ENCODE measurements at places on chromosomes 5 and 9.

DNA sequence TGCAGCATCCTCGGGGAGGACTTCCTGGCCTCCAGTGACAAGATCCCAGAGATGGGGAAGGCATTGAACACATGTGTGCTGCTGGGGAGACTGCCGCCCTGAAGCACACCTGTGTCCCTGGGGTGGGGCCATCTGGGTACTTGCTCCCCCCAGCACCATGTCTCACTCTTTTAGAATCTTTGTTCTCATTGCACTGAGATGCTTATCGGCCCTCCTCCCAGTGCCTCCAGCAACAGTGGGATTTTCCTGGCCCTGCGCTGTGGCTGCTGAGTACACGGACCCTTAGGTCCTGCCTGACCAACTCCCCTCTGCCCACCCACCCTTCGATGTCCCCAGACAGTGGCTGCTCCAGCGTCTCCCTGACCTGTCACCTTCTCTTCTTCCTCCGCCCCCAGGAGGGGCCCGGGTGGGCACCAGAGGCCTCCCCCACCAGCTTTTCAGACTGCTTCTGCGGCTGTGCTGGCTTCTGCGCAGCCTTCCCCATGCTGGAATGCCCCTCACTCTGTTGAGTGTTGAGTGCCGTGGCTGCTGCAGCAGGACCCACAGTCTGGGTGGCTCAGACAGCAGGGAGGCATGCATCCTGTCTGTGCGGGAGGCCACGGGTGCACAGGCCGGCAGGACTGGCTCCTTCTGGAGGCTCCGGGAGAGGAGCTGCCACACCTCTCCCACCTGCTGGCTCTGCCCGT lies 145.9 kb upstream of the IRX2 start:
- no peak for DNase-seq

DNA sequence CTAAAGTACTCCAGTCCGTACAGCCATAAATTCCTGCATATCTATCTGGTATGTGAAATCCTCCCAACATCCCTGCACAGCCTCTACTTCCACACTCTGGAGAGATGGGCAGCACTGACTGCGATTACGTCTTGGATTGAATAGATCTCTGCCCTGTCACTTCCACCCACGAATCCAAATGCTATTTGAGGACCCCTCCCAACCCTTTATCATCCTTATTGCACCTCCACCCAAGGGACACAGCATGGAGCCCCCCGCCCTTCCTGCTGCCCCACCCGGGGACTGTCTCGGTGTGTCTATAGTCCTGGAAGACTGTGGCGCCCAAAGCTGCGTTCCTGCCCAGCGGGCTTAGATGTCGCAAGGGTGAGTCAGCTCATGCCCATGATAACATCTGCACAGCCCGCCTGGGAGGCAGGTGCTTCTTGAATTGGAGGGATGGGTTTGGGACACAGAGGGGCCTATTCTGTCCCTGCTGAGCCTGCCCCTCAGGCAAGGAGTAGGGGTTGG lies 105.7 kb upstream of the HAND1 start:
- DNase-seq, result no peak

- DNase-seq, result no peak
Measured at GRCh38 chr9:1083325-1083913, 33.3 kb downstream of the DMRT2 start.

GRCh38 chr5:154740957-154741356 lies 14.2 kb upstream of the LARP1 start:
- DNase-seq, result no peak

GRCh38 chr9:19649336-19650041 lies 139.3 kb downstream of the SLC24A2 start:
- no peak for DNase-seq

DNA sequence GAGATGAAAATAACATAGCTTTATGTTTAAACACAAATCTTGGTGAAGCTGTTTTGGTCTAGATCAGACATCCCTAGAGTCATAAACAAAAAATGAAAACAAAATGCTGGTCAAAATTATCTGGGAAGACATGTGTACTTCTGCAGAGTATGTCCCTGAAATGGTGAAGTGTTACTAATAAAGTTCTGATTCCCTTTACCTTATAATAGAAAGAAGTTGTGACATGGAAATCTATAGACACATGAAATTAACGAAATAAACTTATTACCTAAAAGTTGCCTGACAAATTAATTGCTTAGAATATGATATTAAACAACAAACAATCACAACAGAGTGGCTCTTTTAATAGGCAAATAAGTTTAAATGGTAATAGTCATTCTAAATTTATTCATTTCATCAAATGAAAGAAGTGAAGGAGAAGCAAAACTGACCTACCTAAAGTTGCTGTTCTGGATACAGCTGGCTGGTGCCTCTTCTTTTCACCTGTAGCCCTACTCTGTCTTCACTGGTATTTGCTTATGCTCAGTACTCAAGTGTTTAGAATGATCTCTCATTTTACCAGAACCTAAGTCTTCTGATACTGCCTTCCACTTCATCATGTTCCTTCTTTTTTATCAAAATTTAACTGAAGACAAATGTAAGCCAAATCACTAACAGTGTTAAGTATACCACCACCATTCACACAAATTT lies 38.8 kb downstream of the FNIP1 start:
- DNase-seq, result no peak

- no peak for DNase-seq
Measured at GRCh38 chr9:98087420-98088354, 31.2 kb downstream of the NANS start.

GRCh38 chr5:38445374-38446028 lies 110.9 kb downstream of the LIFR start:
- no peak for DNase-seq

- no peak for DNase-seq
Measured at GRCh38 chr9:112532427-112532826, 45.8 kb downstream of the KIAA1958 start.

DNA sequence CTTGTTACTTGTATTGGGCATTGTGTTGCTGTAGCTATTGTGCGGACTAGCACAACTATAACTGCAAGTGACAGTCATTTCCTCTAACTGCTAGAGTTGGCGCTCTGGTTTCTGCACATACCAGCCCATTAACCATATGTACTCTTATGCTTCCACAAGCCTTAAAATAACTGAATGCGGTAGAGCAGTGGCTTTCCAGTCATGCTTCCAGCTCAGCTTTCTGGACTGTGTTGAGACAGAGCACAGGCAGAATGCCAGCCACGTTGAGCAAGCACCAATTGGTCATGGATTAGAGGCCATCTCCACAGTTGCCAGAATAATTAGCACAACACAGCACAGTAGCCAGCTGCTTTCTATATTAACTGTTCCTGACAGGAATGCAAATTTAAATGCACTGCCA lies 12.2 kb downstream of the INVS start:
- no peak for DNase-seq

DNA sequence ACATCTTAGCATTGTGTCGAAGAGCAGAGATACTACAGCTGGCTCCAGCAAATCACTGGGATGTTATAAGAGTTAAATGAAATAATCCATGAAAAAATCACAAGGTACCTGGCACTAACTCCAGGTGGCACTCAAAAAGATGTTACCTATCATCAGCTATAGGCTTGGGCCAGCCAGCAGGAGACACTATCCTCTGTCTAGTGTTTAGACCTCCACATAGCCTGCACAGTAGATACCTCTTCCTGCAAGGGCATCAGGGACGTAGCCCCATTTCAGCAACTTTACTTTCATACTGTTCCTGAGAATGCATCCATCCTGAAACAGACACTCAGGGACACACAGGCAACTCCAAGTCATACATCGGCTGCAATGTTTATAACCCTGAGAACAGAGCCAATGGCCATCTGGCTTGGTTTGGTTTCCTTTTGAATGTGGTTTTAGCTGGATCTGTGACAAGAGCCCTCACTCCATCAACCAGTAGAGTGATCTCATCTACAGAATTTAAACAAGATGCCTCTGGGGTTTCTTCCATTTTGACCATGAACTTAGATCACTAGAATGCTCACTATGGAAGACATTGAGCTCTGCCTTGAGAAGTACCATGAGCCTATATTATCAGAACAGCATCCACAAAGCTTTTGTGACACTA lies 69.9 kb downstream of the TLE1 start:
- DNase-seq, result no peak

DNA sequence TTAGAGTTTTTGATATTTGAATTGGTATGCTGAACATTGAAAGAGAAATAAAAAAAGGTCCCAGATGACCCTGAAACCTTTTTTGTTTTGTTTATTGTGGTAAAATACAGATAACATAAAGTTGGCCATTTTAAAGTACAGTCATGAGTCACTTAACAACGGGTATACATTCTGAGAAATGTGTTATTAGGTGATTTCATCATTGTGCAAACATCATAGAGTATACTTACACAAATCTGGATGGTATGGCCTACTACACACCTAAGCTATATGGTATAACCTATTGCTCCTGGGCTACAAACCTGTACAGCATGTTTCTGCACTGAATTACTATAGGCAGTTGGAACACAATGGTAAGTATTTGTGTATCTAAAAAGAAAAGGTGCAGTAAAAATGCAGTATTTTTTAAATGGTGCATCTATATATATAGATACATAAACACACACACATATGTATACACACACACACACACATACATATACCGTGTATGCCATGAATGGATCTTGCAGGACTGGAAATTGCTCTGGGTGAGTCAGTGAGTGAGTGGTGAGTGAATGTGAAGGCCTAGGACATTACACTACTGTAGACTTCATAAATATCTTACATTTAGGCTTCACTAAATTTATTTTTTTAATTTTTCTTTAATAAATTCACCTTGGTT lies 31.0 kb downstream of the TTC1 start:
- no peak for DNase-seq

GRCh38 chr5:64834037-64834436 lies 65.3 kb downstream of the CWC27 start:
- no peak for DNase-seq

GRCh38 chr5:133246053-133246370 lies 194.2 kb downstream of the HSPA4 start:
- no peak for DNase-seq

DNA sequence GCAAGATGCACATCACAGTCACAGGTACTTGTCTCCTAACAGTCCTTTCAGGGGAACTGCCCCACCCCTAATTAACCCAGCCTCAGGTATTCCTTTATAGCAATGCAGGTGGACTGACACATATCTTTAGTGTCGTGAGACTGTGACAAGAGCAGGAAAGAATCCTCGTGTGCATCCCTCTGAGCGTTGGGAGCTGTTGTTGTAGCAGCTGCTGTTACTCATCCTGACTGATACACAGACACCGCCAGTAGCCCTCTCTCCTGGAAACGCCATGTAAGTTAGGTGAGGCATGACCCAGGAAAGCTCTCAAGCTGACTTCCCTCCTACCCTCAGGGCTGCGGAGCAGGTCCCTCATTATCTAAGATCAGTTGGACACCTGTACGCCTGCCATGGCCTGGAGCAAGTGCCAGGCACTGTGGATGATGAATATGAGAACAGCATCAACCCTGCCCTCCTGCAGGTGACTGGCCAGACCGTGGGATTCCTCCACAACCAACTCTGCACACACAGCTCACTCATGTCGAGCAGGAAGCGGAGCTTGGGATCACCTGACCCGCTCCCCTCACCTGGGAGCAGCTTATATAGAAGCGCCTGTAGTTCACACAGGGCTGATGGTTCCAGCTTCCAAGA lies 10.2 kb upstream of the LCN15 start:
- no peak for DNase-seq

GRCh38 chr5:169512385-169512784 lies 71.2 kb upstream of the SPDL1 start:
- no peak for DNase-seq

GRCh38 chr9:118991366-118992285 lies 377.6 kb downstream of the BRINP1 start:
- DNase-seq, result no peak

DNA sequence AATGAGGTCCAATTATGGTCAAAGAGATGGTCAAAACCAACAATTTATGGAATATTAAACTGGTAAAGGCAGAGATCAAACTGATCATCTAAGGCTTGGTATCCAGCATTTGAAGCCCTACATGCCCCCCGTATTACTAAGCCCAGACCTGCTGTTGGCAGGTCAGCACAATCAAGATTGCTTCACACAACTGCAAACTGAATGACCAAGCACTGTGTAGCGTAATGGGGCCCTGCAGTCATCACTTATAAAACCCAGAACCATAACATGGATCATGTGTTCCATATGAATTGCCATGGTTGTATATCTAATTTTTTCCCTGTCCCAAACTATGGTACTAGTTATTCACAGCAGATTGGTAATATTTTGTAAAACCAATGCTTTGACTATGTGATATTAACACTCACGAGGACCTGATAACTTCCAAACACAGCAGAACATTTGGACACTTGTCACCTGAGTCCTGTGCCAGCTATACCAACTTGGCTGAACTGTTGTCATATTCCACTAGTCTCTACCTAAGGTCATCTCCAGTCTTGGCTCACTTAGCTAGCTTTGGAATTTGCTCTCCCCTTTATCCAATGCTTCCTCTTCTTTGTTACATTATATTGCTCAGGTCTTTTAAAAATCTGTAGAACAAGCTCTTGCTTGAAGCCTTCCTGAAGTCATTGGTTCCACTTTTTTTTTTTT lies 81.7 kb upstream of the HMHB1 start:
- no peak for DNase-seq

DNA sequence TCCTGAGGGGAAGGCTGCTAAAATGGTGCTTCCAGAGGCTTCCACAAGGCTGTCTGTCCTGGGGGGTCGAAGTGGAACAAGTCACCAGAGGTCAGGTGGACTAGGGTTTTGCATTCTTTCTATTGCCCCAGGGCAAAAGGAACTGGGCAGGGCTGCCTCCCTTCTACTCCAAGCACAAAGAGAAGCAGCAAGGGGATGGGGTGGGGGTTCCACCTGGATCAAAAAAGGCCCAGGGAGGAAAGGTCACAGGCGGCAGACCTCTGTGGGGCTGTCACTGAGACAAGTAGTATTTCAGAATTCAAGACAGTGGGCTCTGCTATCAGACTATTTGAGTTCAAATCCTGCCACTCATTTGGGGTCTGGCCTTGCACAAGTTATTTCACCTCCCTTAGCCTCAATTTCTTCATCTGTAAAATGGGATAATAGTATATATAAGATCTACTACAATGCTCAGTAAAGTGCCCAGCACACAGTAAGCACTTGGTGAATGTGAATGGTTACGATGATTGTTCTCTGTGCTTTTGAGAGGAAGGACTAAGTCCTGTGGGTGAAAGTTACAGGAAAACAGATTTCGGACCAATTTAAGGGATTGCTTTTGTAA lies 1.9 kb upstream of the ARSI start:
- no peak for DNase-seq

Measured in activated naive CD4-positive, alpha-beta T cell treated with anti-CD3 and anti-CD28 coated beads for 36 hours (primary cell).